ENCODE measurements at places on chromosomes 12 and 14.

GRCh38 chr14:104887623-104888488 is 22.8 kb downstream of the CEP170B start:
- no peak for DNase-seq

GRCh38 chr12:9869307-9870161 is at the start of gene CLEC2B:
Gene CLEC2B, minus strand, starts transcription at chr12:9869354.
- no peak for DNase-seq

- DNase-seq, result no peak
Measured at GRCh38 chr14:64040044-64040443, 187.2 kb downstream of the SYNE2 start.

DNA sequence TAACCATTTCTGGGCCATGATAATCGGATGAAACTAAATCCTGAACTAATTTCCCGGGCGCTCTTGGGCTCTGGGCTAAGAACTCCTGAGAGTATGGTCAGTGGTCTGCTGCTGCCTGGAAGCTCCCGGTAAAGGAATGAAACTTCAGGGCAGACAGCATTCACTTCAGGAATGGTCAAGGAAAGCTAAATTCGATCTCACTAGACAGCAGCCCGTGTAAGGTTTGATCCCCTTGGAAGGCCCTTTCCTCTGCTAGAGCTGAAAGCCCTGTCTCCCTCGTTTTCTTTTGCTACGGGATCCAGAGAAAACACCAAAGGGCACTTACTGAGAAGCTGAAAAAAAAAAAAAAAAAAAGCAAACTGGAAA is 680 bp downstream of the ASB8 start:
- no peak for DNase-seq

DNA sequence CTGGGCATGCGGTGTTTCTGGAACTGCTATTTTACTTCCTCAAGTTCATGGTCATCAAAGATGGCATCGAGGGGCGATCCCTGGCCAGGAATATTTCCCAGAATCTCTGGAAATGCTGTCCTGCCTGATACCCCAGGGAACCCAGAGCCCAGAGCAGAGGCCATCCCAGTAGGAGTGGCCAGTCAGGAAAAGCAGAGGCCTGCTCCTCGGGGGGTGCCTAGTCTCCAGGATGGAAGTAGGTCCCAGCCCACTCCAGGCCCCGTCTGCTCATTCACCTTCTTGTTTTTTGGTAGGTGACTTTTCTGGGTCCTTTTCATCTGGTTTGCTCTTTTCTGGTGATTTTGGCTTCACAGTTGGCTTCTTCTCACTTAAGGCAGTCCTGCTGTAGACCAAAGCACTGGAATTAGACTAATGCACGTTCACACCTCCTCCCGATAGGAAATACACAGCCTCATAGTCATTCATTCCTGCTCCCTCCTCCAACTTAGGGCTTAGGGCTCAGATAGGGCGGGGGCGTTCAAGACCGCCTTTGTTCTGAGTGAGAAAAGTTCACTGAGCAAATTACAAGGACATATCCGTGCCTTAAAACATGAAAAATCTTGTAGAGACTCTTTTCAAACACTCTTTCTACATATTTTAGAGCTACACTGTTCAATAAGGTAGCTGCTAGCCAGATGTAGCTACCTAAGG is 51.1 kb downstream of the TRAFD1 start:
- no peak for DNase-seq

DNA sequence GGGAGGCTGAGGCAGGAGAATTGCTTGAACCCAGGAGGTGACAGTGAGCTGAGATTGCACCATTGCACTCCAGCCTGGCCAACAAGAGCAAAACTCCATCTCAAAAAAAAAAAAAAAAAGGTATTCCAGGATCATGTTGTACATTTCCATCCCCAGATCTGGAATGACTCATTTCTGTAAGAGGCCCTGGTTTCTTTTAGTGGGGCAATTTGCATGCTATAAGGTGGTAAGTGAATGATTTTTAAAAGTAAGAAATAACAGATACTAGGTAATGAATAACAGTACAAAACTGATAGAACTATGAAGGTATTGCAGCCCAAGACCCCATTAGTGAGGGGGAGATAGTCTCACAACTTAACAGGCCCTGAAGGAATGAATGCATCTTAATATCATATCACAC is 17.7 kb upstream of the ADCK1 start:
- no peak for DNase-seq

GRCh38 chr14:68285421-68286179 is 466.0 kb downstream of the RAD51B start:
- DNase-seq, result peak; percentile 52

GRCh38 chr12:83084516-83085234 is 398.0 kb downstream of the TMTC2 start:
- DNase-seq, result no peak

DNA sequence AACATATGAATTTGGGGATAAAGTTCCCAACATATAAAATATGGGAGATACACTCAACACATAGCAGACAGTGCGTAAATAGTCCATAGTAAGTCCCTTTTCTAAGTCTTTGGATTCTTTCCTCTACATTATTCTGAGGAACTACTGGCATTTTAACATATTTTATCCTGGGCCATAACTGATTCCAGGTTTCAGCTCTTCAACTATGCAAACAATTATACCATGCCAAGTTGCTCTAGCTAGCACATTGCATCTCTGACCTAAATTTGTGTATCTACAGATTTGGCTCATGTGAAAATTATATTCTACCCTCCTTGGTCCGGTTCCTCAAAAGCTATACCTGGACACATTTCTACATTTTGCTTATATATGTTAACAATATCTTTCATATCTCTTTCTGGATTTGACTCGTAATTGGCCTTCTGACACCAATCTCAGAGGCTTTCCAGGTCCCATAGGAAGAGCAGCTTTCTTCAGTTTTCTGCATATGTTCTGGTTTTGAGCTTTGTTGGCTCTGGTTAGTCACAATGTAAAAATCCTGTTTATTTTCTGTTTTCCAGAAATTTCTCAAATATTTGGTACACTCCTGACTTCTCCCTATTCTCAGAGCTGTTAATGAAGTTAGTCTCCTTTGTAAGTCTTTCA is 305.4 kb downstream of the BMP4 start:
- DNase-seq, result no peak

GRCh38 chr12:72111706-72112105 is 160.5 kb upstream of the TRHDE start:
- DNase-seq, result no peak

GRCh38 chr12:18275981-18276380 is 14.7 kb downstream of the PIK3C2G start:
- DNase-seq, result no peak

DNA sequence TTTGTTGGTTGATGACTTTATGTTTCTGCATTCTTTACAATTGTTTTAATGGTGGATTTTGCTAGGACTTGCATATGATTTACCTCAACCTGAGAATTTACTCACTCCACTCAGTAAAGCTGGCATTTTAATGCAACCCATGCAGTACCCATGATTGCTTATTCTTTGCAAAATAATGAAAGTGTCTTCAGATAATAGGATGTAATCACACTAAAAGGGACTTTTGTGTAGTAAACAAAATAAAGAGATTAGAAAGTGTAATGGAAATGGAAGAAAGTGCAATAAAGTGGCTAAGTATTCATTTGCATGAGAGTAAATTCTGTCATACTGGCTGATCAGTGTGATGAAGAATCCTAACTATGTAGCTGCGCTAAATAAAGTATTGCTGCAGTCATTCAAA is 87.6 kb upstream of the NOVA1 start:
- no peak for DNase-seq

GRCh38 chr12:114481200-114481535 is 75.2 kb upstream of the TBX5 start:
- no peak for DNase-seq

GRCh38 chr14:93520053-93520607 is 89.4 kb downstream of the UNC79 start:
- no peak for DNase-seq

GRCh38 chr14:58965601-58966000 is 222.9 kb upstream of the DAAM1 start:
- DNase-seq, result no peak

DNA sequence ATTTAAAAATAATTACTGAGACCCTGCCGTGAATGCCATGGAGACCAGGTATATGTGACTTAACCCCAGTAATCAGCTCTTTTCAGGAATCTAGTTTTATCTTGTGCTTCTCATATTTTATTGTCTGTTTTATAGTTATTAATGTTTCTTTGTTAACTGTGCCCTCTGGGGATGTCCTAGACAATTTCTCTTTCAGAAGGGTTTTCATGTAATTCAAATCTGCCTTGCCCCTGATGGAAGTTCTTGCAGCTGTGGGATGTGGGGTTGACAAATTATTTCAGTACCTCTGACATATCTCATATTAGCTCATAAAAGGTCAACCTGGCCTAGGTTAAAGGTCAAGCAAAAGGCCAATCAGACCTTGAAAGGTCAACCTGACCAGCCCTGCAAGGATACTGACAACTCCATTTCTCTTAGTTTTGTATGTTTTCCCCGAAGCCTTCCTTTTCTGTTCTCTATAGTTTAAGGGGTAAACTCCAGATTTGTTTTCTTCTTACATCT is 182.3 kb downstream of the SLC41A2 start:
- DNase-seq, result no peak

DNA sequence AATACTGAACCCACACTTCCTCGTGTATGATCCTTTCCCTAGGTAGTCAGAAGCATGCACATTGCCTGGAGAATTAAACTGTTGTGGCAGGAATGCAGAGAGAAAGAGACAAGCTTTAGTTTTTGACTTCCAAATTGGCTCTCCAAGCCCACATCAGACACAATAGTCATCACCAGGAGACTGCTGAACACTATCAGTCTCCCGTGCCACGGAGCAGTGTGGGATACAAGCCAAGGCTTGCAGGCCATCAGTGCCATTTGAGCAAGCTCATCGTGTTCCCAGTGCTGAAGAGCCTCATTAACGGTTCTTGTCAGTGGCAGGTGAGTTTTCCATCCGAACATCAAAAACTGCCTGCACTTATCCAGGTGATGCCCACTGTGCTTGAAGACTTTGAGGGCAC is 410.8 kb downstream of the NAV3 start:
- DNase-seq, result no peak

- DNase-seq, result no peak
Measured at GRCh38 chr12:8913702-8914032, 642 bp upstream of the PHC1 start.

DNA sequence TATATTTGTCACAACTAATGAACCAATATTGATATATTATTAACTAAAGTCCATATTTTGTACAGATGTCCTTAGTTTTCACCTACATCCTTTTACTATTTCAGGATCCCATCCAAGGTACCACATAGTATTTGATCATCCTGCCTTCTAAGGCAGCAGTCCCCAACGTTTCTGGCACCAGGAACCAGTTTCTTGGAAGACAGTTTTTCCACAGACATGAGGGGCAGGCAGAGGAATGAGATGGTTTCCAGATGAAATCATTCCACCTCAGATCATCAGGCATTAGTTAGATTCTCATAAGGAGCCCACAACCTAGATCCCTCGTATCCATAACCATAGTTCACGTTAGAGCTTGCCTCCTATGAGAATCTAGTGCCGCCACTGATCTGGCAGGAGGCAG is 82.8 kb upstream of the BCL2L14 start:
- DNase-seq, result no peak

- DNase-seq, result no peak
Measured at GRCh38 chr12:6539314-6539682, 5.0 kb downstream of the GAPDH start.

DNA sequence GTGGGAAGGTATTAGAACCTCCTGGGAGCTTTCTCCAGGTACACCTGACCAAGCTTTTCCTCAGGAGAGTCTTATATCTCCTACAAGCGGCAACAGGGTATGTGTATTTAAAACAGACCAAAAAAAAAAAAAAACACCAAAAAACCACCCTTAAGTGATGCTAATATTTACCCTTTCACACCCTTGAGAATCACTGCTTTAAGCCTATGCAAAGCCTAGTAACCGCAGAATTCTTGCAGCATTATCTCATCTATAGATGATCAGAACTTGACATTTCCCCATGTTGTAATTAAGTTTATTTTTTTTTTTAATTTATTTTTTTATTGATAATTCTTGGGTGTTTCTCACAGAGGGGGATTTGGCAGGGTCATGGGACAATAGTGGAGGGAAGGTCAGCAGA is 19.3 kb downstream of the ZNF641 start:
- no peak for DNase-seq

GRCh38 chr12:52235822-52236361 is 2.8 kb downstream of the KRT7 start:
- DNase-seq, result no peak

DNA sequence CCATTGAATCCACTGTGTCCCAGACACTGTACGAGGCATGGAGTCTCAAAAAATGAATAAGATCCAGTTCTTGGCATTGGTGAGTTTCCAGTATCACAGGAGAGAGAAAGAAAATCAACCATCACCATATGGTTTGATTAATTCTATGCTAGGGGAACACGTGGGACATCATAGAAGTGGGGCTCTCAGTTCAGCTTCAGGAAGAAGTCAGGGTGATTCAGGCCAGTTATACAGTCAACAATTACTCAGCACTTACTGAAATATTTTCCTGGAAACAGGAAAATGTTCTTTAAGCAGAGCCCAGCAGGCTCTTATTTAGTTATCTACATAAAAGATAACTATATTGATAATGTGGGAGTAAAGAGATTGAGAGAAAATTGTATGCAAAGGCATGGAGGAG is 407.2 kb downstream of the NOVA1 start:
- no peak for DNase-seq

- DNase-seq, result no peak
Measured at GRCh38 chr12:52524898-52525591, 4.9 kb upstream of the KRT5 start.

DNA sequence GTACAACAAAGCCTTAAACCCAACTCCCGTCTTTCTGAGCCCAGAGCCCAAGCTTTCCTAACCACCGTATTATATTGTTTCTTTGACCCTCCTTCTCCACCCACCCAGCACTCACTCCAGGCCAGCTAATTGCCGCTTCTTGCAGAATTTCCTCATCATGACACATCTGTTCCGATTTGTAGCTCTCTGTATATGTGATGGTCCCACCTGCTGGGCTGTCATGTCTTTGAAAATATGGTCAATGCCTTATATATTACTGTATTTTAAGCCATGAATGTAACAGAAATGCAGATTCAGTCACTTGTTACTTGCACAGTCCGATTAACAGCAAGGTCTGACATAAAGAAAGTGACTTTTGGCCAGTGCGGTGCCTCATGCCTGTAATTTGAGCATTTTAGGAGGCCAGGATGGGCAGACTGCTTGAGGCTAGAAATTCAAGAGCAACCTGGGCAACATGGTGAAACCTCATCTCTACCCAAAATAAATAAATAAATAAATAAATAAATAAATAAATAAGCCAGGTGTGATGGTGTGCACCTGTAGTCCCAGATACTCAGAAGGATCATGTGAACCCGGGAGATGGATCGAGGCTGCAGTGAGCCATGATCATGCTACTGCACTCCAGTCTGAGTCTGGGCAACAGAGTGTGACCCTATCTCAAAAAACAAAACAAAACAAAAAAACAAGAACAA is 359.8 kb downstream of the ATP23 start:
- DNase-seq, result no peak

GRCh38 chr12:19957308-19958125 is 410.8 kb upstream of the PDE3A start:
- no peak for DNase-seq

Measured in stimulated activated CD4-positive, alpha-beta T cell treated with anti-CD3 and anti-CD28 coated beads, TNF-alpha, amount 100 ng/mL, for 48 hours (primary cell).